ENCODE measurements at places on chromosomes 5 and 9.

GRCh38 chr5:43422143-43422542 lies 10.0 kb upstream of the CCL28 start:
- DNase-seq = no peak

GRCh38 chr5:133992429-133993155 lies 12.2 kb downstream of the VDAC1 start:
- DNase-seq = no peak

GRCh38 chr9:106655966-106656365 lies 207.0 kb upstream of the ZNF462 start:
- no peak for DNase-seq

DNA sequence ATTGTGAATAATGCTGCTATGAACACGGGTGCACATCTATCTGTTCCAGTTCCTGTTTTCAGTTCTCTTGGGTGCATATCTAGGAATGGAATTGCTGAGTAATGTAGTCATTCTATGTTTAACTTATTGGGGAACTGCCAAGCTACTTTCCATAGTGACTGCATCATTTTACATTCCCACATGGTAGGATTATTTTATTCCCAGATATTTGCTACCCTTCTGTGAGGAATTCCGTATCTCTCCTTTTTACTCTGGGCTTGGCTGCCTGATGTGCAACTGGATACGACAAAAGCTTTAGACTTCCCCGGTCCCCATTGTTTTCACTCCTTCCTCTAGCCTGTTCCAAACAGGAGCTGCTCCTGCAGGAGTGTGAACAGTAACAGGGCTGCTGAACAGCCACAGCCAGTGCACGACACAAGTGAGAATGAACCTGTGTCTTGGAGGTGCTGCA lies 7.2 kb downstream of the TAS2R1 start:
- DNase-seq = no peak

GRCh38 chr5:114191441-114191840 lies 170.4 kb upstream of the KCNN2 start:
- no peak for DNase-seq

DNA sequence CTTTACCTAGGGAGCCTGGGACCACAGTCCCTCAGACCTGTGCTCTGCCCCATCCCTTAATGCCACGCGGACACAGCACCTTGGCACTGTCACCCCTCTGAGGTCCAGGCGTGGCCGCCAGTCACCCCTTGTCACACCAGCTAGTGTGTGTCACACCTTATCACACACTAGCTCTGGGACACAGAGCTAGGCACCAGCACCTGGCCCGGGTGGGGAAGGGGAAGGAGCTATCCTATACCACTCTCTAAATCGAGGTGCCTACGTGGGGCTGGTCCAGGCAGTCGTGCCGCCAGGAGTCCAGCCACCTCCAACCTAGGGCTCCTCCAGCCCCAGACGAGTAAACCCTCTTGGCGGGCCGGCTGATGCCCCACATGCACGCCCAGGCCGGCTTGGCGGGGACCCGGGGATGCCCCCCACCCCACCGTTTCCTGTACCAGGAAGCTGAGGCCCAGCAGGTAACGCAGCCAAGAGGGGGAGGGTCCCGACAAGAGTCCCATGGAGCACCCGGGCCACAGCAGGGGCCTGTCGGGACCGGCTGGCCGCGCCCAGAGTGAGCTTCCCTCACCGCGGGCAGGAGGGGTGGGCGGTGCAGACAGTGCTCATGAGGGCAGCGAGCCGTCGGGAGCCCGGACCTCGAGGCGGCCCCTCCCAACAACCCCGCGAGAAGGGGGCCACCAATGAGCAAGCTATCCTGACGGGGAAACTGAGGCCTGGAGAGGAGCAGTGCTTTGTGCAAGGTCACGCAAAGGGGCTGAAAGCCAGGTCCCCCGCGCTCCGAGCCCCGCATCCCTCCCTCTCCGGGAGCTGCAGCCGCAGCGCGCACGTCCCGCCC lies 550 bp downstream of the CORO2A start:
- no peak for DNase-seq

- no peak for DNase-seq
Measured at GRCh38 chr5:180467989-180468731, 26.0 kb upstream of the CNOT6 start.

- DNase-seq = no peak
Measured at GRCh38 chr5:137296213-137296781, 202.8 kb downstream of the SPOCK1 start.

DNA sequence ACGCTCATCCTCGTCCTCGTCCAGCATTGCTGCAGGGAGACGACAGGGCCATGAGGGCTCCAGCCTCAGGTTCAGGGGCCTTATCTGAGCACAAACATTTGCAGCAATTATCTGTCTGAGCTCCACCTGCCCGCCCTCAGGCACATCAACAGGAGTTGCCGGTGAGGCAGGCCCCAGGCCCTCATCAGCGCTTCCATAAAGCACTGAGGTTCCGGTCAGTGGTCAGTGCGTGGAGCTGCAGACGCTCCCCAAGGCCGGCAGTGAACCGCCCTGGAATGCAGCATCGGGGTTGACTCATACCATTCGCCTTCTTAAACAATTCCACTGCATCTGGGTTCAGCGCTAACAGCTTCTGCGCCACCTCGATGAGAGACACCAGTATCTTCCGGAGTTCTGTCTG lies 15.2 kb downstream of the UBAC1 start:
- DNase-seq = no peak
